Activated T-helper 1 cell treated with anti-CD3 and anti-CD28 coated beads, Interleukin-2, amount 50 U/mL, for 16 hours (primary cell): ENCODE measurements at places on chromosomes 1 and 21.

GRCh38 chr1:15195420-15196052 is 42.0 kb downstream of the TMEM51 start:
- no peak for DNase-seq

GRCh38 chr1:78009836-78010235 is 5.1 kb downstream of the DNAJB4 start:
- no peak for DNase-seq

GRCh38 chr21:45313015-45313414 is 25.3 kb upstream of the POFUT2 start:
- no peak for DNase-seq

DNA sequence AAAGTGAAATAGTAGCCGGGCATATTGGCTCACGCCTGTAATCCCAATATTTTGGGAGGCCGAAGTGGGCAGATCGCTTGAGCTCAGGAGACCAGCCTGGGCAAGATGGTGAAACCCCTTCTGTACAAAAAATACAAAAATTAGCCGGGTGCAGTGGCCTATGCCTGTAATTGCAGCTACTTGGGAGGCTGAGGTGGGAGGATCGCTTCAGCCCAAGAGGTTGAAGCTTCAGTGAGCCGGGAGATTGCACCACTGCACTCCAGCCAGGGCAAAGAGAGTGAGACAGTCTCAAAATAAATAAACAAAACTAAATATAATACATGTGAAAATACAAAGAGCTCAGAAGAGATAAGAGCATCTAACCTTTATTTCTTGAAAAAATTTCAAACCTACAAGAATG is 2.3 kb upstream of the MSTO1 start:
- no peak for DNase-seq

DNA sequence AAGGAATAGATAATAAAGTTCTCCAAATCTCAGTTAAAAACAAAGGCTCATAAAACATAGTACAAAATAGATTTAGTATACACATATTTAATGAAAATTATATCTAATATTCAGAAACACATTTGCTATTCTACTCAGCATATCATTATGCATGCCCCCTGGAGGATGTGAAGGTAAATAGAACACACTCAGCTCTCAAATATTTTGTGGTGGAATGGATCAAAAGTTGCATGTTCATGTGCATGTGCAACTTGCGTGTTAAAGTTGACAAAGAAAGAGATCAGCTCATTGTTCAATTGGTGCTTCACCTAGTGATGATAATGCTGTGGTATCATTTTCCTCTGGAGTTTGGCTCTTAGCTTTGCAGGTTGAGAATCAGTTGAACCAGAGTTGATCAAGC is 4.9 kb upstream of the ZNF644 start:
- no peak for DNase-seq

- DNase-seq, result peak; percentile 55
Measured at GRCh38 chr1:91555821-91556531, 55.3 kb downstream of the CDC7 start.

- DNase-seq, result no peak
Measured at GRCh38 chr1:167999877-168000276, 63.0 kb upstream of the MPC2 start.

DNA sequence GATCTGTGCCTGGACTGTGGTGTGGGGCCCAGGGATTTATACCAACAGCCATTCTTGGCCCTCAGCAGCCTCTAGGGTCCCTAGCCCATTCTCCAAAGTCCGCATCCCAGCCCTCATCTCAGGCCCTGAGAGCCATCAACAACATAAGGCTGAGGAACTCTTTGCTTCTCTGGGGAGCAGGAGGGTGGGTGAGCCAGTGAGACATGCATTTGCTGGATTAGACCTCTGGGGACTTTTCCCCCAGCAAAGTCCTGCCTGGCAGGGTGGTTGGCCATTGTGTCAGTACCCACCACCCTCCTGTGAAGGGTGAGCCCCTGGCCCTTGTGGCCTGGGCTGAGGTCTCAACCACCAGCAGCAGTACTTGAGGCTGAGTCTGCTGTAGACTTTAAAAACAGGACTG is 24.2 kb upstream of the FAM20B start:
- no peak for DNase-seq

DNA sequence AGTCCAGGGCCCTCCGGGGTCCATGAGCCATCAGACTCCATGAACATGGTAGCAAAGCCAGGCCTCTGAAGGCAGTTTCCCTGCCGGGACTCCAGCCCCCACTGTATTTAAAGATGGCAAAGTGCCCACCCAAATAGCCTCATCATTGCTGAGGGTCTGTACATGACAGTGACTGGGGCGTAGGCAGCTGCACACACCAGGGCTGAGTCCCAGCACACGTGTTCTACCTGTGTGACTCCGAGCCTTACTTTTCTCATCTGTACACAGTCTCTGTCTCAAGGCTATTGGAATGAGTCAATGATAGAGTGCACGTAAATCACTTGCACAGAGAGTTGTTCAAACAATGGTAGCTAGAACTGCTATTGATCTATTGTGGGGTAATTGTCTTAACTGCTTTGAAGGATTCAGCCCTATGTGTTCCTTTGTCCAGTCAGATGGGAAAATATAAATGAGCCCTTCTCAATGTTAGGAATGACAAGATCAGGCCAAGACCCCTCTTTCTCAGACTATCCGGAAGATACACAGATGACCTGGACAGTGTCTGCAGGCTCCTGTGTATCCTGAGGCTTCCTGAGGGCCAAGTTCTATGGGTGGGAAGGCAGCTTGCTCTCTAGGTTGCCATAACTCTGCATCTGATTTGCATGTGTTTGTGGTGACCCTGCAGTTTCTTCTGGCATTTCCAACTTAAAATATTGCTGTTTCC is 48.9 kb downstream of the RASSF5 start:
- DNase-seq, result no peak

DNA sequence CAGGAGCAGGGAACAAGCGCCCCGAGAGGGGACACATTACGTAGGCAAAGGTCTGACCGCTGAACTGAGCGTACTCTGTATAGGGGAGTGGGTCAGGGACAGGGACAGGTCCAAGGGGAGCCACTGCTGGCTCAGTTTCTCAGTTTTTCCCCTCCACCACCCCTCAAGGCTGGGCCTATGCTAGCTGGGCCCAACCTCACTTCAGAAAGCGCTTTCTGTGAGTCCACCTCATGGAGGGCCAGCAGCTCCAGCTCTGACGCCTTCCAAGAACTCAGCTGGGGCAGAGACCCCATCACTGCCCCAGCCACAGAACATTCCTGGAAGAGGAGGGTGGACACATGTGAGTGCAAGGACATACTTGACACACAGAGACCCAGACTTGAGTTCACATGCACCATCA is 242.0 kb downstream of the FOXD2 start:
- no peak for DNase-seq

DNA sequence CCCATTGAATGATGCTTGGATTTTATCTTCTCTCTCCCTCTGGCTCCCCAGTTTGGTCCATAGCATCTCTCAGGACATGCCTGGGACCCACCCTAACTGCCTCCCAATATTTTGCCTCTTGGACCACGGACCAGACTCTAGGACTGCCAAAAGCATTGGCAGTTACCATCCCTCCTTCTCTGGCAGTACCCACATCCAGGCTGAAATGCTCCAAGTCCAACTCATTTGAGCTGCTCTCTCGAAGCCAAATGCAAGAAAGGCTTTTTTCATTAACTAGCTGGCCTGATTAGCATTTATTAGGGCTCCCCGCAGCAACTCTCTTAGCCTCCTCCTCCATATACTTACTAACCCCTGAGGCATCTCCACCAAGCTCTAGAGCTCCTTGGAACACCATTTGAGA is 140.0 kb upstream of the GRIK3 start:
- no peak for DNase-seq

GRCh38 chr1:49225464-49225863 is 448.8 kb upstream of the BEND5 start:
- no peak for DNase-seq

DNA sequence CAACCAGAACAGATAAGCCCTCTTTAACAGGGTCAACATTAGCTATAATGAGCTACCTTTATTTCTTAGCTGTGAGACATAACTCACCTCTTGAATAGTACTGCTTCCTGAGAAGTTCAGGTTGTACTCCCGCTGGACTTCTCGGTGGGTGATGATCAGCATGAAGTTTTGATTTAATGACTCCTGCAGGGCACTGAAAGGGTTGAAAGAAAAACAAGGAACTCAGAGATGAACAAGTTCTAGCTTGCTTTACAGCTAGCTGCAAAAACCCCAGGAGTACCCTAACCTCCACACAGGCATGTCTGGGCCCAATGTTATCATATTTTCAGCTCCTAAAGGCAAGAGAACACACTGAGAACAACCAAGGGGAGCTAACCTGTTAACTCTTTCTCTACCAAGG is 254.4 kb downstream of the FAF1 start:
- no peak for DNase-seq

GRCh38 chr1:221035662-221036153 is 156.5 kb downstream of the HLX start:
- DNase-seq, result no peak

DNA sequence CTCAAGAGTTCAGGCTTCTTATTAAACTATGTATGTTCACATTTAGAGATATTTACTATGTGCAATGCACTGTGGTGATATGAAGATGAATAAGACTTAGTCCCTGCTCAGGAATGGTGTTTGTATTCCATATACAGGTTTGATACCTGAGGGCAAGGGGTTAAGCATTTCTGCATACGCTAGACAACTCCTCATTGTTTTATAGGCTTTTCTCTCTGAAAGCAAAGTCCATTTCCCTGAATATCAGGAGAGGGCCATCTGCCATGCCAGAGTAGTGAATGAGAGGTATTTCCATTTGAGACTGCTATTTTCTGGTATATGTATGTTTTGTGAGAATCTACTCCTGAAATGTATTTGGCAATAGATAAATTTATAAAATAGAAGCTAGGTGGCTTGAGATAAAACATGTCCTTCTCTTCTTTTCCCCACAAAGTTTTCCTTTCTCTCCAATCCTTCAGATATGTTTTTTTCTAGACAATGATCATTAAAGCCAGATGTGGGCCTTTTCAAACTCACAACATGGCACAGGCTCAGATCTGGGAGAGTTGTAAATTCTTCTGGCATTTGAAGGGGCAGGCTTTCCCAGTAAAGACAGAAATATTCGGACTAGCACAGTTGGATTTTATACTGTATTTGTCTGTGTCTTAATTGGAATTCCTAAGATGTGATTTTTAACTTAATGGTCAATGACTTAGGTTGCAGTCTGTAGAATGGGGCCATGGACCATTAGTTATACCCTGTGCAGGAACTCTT is 73.3 kb upstream of the WDR26 start:
- DNase-seq, result no peak

DNA sequence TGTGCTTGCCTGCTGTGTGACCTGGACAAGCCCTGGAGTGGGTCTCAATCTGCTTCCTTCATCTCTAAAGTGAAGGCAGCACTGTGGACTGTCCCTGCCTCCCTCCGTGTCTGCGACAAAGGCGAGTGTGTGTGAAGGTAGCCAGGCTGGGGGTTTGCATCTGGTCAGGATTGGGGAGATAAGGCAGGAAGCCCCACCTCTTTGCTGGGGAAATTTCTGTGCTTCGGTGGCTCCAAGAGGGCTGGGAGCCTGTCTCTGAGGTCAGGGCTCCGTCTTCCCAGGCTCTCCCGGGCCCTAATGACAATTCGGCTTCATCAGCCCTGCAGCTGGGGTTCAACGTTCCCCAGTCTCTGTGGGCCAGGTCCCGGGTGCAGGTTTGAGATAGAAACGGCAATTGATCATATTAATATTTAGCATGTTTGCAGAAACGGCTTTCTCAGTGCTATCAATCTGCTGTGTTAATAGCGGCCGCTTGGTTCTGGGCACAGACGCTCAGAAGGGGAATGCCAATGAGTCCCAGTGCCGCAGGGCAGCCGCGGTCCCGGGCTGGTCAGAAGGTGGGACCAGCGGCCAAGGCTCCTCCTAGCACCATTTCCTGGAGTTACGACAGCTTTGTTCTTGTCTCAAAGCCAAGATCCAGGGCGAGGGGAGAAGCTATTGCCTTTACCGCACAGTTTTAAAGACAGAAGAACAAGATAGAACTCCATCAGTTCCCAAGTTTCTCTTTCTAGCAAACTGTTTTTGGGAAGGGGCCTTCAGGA is 105.7 kb downstream of the PRDM16 start:
- no peak for DNase-seq
